ENCODE measurements at places on chromosomes 11 and 22.

GRCh38 chr11:73949246-73949645, 1.6 kb upstream of the DNAJB13 start:
- no peak for DNase-seq

GRCh38 chr11:94814272-94814976, 46.3 kb downstream of the AMOTL1 start:
- DNase-seq = no peak

GRCh38 chr11:1233351-1234053, 10.6 kb downstream of the MUC5B start:
- no peak for DNase-seq

GRCh38 chr11:78954696-78955095, 380.0 kb upstream of the NARS2 start:
- DNase-seq = no peak

- no peak for DNase-seq
These were observed 15.2 kb upstream of the FCHSD2 start for GRCh38 chr11:73157101-73158010.

GRCh38 chr11:2672553-2673249, 27.1 kb downstream of the KCNQ1OT1 start:
- DNase-seq = no peak

- DNase-seq = no peak
These were observed 128.5 kb downstream of the CD44 start for GRCh38 chr11:35267504-35267903.
